ENCODE measurements at places on chromosomes 2 and 18.

- no peak for DNase-seq
Observed at GRCh38 chr18:71630696-71631095, 913.4 kb downstream of the CBLN2 start.

- DNase-seq = peak; percentile 68
Observed at GRCh38 chr2:46296216-46296839, 879 bp upstream of the EPAS1 start.

DNA sequence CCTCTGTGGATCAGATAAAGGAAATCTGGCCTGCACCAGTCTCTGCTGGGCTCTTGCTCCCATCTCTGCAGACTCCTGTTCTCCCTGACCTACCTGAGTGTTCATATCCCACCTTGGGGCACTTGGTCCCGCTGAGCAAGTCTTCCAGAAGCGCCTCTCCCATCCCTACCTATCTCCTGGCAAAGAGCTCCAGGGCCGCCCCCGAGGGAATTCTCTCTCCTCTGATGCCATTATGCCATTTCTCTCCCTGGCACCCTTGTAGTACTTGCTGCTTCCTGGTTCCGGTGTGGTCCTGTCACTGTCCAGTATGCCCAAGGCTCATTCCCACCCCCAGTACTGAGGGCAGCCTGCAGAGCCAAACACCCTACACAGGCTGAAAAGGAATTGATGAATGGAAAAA is 99.8 kb downstream of the KLHL29 start:
- DNase-seq = no peak

- DNase-seq = no peak
Observed at GRCh38 chr2:68739595-68740399, 5.2 kb downstream of the ARHGAP25 start.

DNA sequence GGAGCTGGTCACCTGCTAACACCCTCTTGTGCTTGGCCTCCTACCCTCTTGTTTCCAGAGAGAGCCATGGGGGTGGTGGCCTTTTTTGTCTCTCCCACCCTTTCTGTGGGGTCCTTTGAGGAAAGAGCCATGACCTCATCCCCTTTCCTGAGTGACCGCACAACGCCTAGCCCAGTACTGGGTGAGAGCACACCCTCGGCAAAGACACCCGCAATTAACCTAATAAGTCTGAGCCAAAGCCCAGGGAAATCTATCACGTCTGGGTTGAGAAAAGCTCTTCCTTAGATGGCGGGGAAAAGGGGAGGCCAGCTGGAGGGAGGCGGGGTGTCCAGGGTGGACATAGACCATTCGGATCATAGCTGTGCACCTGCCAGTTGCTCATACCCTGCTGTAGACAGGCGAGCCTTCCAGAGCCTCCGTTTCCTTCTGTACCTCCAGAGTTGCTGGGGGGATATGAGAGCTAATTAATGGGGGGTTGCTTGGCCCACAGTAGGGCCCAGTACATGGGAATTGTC is 93.7 kb upstream of the MCFD2 start:
- DNase-seq = no peak

DNA sequence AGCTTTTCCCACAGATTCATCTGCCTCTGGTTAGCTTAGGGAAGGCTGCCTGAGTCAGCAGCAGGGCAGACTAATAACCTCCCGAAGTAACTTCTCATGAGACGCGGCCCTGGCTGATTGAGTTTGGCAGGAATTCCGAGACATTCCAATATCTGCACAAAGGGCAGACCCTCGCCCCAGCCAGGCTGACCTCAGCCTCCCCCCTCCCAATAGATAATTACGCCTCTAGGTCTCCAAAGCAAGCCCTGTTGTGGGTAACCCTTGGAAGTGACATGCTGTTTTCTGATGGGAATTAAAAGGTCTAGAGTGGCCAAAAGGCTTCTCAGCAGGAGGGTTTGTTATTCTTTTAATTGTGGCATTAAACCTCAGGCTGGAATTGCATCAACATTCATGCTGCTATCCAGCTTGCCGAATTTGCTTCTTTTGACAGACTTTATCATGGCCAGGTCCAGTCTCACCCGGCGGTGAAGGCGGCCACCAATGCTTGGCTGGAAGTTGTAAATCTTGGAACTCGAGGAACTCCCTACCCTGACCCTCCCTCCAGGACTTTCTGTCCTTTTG is 98.0 kb upstream of the SLC14A2 start:
- DNase-seq = no peak

DNA sequence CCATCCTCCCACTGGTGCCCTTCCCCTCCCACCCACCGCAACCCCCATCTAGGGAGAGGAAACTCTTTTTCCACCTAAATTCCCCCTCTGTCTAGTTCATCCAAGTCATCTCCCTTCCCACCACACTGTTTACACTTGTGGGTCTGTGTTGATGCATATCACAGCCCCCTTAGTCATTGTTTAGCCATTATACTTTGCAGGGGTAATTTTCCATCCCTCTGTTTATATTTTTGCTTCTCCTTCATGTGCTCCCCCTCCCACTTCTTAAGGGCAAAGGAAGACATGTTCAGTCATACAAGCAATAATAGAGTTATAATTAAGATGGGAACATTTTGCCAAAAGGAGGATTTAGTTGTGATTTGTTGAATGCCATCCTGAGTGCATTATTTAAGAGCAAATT is 187.8 kb upstream of the TNP1 start:
- no peak for DNase-seq
